NCI-H1436 (cell line): ENCODE measurements at places on chromosomes 2 and 18.

DNA sequence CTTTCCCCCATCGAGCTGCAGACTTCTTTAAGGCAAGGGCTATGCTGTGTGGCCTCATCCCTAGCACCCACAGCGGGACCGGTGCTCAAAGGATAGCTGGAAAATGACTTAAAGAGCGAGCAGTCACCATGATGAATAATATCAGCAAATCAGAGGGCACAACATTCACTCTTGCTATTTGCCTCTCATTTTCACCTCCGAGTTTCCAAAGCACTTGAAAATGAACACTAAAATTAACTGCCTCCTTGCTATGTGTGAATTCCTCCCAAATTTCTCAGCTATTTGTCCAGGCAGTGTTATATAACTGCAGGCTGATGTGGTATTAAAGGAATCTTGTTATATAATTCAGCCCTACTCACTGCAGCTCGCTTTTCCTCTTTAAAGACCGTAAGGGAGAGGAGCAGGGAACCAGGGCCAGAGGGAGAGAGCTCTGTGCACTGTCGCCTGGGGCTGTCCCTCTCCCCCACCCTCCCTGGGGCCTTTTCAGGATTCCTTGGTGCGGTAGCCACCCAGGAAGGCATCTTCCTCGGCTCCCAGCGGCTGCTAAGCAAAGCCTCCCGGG lies 1.4 kb downstream of the CYS1 start:
- no peak for DNase-seq

GRCh38 chr18:34283506-34283905 lies 58.8 kb upstream of the NOL4 start:
- DNase-seq = no peak

DNA sequence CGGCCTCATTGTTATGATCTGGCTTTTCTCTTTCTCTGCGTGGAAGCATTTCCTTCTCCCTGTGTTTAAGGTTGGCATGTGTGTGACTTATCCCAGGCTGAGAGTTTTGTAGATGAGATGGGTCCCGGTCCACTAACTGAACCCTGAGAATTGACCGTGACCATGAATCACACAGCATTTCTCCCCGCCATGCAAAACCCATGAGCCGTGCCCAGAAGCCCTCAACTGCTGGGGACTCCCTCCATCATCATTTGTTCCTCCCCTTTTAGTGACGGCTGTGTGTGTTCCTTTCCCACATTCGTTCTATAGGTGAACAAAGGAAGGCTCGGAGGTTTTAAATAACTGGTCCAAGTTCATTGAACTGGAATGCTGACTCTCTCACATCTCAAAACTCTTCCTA lies 30.1 kb upstream of the TXNDC2 start:
- no peak for DNase-seq

DNA sequence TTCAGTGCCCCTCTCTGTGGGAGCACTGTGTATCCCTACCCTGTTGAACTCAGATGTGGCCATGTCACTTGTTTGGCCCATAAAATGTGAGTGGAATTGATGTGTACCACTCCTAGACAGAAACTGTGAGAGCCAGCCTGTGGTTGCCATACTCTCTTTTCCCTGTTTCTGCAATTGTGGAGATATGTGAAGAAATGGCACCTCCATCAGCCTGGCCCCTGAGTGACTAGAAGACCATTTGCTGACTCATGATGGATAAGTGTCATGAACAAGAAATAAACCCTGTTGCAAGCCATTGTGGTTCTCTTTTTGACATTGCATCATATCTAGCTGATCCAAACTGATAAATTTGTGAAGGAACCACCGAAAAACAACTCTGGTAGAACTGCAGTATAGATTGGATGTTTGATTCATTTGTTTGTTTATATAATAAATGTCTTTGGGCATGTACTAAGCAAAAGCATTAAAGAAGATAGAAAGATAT lies 214.5 kb upstream of the FBXO11 start:
- DNase-seq = no peak

DNA sequence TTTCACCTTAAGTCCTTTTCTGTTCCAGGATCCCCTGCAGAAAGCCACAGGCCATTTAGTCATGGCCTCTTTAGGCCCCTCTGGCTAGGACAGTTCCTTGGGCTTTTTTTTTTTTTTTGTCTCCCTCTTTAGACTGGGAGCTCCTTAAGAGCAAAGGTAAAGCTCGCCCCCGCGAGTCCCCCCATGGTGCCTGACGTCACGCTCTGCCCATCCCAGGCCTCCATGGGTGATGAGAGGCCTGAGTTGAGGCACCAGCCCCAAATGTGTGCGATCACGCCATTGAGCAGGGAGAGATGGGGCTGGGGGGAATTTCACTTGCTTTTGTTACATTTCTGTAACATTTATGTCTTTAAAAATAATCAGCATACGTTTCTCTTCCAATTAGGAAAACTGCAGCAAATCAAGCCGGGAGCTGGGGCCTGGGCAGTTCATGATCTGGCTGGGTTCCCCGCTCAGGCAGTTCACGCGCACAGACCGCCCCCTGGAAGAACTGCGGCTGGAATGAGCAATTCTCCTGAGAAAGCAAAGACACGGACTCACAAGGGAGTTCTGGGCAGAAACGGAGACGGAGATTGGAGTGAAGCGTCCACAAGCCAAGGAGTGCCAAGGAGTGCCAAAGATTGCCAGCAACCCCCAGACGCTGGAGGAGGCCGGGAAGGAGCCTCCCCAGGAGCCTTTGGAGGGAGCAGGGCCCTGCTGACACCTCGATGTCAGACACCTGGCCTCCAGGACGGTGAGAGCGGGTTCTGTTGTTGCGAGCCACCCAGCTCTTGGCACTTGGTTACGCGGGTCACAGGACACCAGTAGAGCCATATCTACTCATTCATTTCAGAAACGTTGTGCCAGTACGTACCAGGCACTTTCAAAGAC lies 108.4 kb upstream of the ODC1 start:
- no peak for DNase-seq
